ENCODE measurements at places on chromosomes 5 and 9. TPM values are rescaled to one million over a fixed set of nuclear protein-coding genes. Genes with fewer than 3 reads are reported as not detected.

GRCh38 chr5:146586752-146587151 lies 70.8 kb upstream of the GPR151 start:
- no peak for DNase-seq

DNA sequence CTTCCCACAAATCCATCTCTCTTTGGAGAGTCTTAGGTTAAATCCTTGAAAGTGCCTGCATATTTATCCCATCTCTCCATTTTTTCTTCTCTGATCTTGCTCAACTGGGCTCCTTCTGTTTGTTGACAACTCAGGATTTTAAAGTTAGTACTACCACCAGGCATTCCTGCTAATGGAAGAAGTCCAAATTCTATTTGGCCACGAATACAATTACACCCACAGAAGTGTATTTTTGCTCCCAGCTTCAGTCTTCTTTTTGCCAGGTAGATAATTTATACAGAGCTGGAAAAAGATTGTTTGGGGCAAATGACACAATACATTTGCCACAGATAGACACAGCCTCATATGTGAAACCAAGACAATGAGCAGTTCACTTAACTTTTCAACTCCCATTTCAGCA lies 74.8 kb downstream of the CETN3 start:
- DNase-seq: no peak

DNA sequence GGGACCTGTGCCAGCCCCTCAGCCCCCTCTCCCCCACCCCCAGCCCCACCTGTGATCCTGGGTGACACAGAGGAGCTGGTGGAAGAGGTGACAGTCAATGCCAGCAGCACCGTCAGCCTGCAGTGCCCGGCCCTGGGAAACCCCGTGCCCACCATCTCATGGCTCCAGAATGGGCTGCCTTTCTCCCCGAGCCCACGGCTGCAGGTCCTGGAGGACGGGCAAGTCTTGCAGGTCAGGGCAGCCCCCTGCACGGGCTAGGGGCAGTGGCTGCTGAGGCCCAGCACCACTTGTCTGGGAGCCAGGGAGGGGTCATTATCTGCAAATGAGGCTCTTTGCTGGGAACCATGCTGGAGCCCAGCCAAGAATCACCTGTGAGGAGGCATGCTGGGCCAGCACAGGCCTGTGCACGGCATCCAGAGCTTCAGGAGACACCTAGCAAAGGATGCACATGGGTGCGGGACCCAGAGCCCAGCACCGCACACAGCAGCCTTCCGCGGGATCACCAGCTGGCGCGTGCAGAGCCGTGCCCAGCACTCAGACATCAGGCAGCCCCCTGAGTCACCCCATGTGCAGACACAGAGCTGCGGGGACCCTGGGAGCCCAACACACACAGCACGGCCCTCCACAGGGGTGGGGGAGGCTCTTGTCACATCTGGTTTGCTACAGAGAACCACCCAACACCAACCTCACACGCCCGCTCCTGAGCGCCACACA lies 62.0 kb upstream of the ASS1 start:
- DNase-seq: no peak

- DNase-seq: no peak
Measured at GRCh38 chr9:13800776-13801175, 513.2 kb downstream of the NFIB start.

FGD3 gene
- 42.9 TPM for total RNA-seq

GPR150 gene
- 0.11 TPM for total RNA-seq

SNAPC4 gene
- 22.7 TPM for total RNA-seq

PSMD5 gene
- 67.9 TPM for total RNA-seq

LIFR gene
- total RNA-seq: 0.25 TPM

MARCOL gene
- not detected for total RNA-seq

BTNL8 gene
- total RNA-seq: 0.18 TPM

All from activated T-helper 2 cell treated with anti-CD3 and anti-CD28 coated beads, Interferon-gamma antibody, Interleukin-2, Interleukin-4, amounts not matched to agents 10 μg/mL and 5 μg/mL and 100 μg/mL, durations not matched to agents 14 hours and 24 hours and 36 hours (primary cell).